ENCODE measurements at places on chromosomes 2 and 18.

GRCh38 chr2:100301881-100302584, 20.3 kb downstream of the LONRF2 start:
- DNase-seq: no peak

GRCh38 chr2:191728750-191729624, 51.1 kb downstream of the NABP1 start:
- DNase-seq: no peak

GRCh38 chr2:208352644-208353567, 53.7 kb upstream of the PTH2R start:
- DNase-seq: no peak

- DNase-seq: no peak
Measured at GRCh38 chr2:15943378-15944280, 3.3 kb downstream of the MYCN start.

GRCh38 chr2:128486640-128487375, 168.1 kb upstream of the HS6ST1 start:
- DNase-seq: no peak
